CD8-positive, alpha-beta memory T cell (primary cell): ENCODE measurements at places on chromosomes 13 and 19.

DNA sequence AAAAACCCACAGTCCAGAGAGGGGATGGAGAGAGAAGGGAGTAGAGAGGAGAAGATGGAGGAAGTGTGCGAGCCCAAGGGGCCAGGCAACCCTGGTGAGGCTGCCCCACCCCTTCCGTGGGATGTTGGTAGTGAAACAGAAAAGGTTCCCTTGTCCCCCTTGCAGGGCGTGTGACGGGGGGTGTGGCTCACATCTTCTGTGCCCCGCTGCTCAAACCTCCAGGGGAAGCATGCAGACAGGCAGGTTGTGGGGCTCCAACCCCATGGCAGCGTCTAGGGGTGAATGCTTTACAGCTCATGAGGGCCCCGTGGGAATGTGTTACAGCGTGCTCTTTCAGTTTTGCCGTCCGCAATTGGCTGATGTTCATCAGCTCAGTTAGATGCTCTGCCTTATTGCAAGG, 14.7 kb upstream of the EVI5L start:
- no peak for DNase-seq

DNA sequence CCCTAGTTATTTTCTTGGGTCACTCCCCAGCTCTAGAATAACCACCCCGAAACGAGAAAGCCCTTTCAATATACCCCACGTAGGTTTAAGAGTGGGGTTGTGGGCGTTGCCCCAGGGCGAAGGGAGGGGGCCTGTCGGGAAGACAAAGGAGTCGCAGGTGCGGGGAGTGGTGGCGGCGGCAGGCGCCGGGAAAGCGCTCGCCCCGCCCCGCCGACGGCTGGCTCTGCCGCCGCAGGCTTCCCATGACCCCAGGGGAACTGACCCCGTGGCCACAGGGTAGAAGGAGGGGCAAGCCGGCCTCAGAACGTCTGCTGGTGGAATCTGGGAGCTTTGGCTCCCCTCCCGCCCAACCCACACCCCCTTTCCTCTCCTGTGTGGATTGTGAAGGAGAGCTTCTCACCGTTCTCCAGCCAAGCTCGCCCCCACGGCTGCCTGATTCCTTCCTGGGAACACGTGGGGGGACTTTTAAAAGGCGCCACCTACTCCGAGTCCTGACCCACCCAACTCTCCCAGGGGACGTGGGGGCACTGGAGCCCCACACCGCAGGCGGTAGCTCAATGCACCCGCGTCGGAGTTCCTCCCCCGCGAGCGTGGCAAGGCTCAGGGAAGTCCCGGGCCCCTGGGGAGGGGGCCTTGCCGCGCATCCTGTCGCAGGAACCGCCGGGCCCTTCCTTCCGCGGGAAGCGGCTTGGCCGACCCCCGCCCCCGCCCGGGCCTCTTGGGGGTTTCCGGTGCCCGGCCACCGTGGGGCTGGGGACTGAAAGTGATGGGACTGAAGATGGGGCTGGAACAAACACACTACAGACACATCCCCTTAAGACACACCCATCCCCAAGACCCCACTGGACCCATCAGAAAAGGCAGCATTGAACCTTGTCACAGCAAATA, 5.5 kb downstream of the IER2 start:
- peak; percentile 66 for DNase-seq

DNA sequence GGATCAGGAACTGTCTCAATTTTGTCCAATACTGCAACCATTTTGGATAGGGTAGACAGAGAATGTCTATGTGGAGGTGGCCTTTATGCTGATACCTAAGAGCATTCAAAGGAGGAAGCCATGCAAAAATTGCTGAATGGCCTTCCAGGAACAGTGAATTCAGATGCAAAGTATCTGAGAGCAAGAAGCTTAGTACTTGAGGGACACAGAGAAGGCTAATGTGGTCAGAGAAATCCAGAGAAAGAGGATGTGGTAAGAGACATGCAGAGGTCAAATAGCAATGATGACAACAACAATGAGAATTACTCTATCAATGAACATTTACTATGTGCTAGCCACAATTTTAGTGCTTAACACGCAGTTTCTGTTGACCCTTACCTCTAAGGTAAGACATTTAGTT, 785.6 kb upstream of the KLHL1 start:
- DNase-seq = no peak

GRCh38 chr13:110912651-110913051, 2.2 kb downstream of the ANKRD10 start:
- DNase-seq = no peak

- DNase-seq = no peak
Measured at GRCh38 chr13:45276913-45277312, 64.1 kb downstream of the TPT1 start.

- no peak for DNase-seq
Measured at GRCh38 chr13:61258185-61258584, 157.5 kb downstream of the PCDH20 start.

- no peak for DNase-seq
Measured at GRCh38 chr19:12899891-12900518, 9.0 kb downstream of the GCDH start.

GRCh38 chr19:3274942-3275582, 50.6 kb downstream of the CELF5 start:
- no peak for DNase-seq

- DNase-seq = no peak
Measured at GRCh38 chr19:11483366-11484111, 2.7 kb upstream of the ELAVL3 start.

DNA sequence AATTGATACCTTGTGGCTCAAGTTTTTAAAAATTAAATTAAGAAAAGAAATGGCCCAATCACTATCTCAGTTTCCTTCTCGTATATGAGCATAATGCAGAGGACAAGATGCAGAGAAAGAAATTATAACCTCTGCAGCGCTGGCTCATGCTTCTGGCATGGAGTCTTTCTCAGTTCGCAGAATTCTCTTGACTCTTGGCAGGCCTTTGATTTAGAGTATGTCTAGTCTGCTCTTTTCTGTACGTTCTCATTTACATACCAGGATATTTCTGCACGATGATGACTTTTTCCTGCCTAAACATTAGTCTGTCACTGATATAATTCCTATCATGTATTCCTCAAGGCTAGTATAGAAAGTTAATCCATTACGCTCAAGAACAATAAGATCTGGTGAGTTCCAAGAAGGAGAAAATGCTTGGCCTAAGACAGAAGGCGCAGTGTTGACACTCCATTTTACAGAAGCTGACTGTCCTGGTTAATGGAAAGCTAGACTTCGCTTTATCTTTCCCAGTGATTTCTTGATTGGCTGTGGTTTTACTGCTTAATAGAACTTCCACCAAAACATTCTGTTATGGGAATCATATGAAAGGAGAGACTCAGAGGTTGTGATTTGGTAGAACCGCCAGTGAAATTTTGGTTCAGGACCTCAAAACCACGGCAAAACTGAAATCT, 1.7 kb upstream of the SMAD9 start:
- no peak for DNase-seq

DNA sequence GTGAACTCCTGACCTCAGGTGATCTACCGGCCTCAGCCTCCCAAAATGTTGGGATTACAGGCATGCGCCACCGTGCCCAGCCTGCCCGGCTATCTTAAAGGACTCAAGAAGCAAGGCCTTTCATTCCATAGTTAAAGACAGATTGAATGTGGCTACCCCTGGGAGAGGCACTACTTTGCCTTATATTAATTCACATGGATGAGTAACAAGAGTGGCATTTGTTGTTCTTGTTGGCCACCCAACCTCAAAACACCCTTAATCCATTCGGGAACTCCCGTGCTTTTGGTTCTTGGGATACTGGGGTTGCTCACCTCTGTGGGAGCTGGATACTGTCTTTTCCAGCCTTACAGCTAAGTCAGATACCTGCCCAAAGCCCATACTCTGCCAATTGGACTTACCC, 34.4 kb upstream of the ABCC4 start:
- DNase-seq = no peak

GRCh38 chr19:29566496-29567054, 39.5 kb upstream of the POP4 start:
- DNase-seq = no peak

- no peak for DNase-seq
Measured at GRCh38 chr13:62092536-62092935, 676.9 kb upstream of the PCDH20 start.

DNA sequence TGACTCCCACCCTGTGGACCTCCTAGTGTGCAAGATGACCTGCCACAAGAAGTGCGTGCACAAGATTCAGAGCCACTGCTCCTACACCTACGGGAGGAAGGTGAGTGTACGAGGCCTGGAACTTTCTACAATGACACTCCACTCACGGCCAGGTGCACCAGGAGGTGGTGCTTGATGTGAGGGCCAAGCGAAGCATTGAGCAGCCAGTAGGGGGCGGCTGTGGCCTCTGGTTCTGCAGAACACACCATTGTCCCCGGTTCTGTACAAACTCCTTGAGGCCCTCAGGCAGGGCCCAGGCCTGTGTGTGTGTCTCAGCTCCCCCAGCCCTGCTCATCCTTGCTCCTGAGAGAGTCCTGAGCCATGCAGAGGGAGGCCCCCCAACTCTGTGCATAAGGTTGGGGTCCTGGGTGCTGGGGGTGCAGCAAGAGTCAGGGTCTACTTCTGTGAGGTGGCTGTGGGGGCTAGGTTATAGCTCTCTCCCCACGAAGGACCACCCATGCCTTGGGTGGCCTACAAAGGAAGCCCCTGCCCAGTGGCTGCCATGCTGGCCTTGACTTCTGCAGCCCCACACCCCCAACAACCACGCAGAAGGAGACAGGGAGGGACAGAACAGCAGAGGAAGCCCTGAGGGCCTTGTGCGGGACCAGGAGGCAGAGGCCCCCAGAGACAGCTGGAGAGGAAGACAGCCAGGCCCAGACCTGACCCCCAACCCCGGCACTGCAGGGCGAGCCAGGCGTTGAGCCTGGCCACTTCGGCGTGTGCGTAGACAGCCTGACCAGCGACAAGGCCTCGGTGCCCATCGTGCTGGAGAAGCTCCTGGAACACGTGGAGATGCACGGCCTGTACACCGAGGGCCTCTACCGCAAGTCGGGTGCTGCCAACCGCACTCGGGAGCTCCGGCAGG, 9.7 kb upstream of the USE1 start:
- peak; percentile 67 for DNase-seq

DNA sequence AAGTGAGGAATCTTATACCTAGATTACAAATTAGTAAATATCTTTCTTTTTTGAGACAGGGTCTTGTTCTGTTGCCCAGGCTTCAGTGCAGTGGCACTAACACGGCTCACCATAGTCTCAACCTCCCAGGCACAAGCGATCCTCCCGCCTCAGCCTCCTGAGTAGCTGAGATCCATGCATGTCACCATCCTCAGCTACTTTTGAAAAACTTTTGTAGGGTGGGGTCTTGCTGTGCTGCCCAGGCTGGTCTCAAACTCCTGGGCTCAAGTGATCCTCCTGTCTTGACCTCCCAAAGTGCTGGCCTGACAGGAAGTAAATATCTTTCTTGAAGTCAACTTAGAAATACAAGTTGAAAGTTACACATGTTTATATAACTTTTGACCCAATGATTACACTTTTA, 20.0 kb upstream of the CEACAM20 start:
- DNase-seq = no peak

- DNase-seq = no peak
Measured at GRCh38 chr13:46171739-46172138, 10.2 kb downstream of the LCP1 start.

DNA sequence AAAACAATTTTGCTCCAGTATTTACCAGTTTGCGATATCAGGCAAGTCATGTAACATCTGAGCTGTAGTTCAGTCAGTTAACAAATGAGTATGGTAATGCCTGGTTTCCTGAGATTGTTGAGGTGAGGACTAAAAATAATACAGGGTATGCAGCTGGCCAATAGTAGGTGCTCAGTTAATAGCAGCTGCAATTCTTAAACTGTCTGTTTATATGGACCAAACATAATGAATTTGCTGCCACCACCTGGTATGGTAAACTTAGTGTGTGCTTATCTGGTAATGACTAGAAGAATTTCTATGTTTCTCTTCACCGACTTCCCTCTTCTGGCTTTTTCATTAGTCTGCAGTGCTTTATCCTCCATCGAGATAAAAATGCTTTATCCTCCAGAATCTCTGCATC, 9.1 kb downstream of the ZMYM2 start:
- DNase-seq = no peak

- no peak for DNase-seq
Measured at GRCh38 chr13:75612354-75612753, 23.8 kb upstream of the LMO7 start.

- DNase-seq = no peak
Measured at GRCh38 chr19:28961772-28962500, 251.0 kb downstream of the UQCRFS1 start.

- no peak for DNase-seq
Measured at GRCh38 chr19:47111682-47112165, 1.9 kb downstream of the ZC3H4 start.

DNA sequence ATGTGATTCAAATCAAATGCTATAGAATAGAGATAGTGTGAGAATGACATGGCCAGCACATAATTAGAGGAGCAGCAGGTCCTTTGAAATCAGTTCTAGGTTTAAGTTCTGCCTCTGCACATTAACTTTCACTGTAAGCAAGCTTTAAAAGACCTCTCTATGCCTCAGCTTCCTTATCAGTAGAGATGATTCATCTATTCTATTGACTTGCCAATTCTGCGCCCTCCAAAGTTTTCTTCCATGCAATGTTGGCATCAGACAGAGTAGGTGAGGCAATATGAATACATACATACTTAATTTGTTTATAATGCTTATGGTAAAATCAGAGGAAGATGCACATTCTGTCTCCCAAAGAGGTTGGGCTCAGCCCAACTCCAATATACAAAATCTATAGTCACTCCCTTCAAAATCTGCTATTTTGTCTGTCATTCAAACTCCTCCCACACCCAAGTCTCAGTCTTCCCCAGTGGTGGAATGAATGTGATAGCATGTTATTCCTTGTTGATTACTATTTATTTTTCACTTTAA, 525.5 kb downstream of the RFC3 start:
- DNase-seq = no peak
